ENCODE measurements at places on chromosomes 5 and 9.

DNA sequence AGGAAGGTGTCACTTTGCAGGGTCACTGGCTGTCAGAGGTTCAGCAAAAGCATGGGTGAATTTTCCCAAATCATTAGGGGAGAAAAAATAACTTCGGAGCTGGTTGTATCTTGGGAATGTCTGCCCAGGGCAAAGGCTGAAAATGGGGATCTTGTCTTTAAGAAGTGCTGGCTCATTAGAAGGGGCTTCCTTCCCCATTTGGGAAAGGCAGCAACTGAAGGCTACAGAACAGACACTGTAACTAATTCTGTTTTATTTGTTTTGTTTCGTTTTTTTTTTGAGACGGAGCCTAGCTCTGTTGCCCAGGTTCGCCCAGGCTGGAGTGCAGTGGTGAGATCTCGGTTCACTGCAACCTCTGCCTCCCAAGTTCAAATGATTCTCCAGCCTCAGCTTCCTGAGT is 70.3 kb upstream of the PCA3 start:
- no peak for DNase-seq

GRCh38 chr9:38319496-38320173 is 72.9 kb upstream of the ALDH1B1 start:
- no peak for DNase-seq

DNA sequence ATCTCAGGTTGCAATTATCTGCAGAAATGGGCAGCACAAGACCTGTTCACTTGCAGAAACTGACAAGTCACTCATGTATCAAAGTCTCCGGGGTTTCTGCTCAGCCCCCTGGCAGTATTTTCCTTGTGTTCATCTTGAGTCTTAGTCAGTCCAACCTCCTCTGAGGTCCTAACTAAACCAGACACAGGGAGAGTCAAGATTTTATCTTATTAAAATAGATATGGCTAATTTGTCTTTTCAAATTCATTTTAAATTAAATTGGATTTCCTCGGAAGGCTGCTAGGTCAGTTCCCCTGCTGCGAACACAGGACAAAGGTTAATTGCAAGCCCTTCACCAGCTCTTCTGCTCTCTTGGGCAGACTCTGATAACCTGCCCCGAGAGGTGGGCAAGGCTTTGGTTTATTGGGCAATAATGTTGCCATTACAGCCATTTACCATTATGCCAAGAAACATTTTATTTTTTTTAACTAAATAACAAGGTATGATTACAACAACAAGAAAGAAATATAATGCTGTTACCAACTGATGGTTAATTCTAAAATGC is 103.5 kb downstream of the MAPKAP1 start:
- no peak for DNase-seq

GRCh38 chr5:147092044-147092443 is 142.8 kb upstream of the STK32A start:
- DNase-seq, result no peak

GRCh38 chr5:149340920-149341319 is 4.4 kb upstream of the GRPEL2 start:
- DNase-seq, result no peak

DNA sequence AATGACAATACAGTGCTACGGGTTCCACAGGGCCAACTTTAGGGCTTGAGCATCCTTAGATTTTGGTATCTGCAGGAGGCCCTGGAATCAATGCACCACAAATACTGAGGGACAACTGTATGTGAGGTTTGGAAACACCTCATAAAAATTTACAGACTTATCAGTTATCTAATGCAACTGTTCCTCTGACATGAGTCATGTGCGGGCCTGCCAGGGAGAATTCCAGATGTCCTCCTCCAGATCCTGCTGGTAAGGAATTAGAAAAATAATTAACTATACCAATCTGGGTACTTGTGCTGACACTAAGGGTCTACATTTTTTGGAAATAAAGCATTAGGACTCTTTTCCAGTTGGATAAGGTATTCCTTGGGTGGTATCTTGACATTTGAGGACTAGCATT is 333.3 kb downstream of the ARRDC3 start:
- DNase-seq, result peak; percentile 26

All from AG10803 (cell line).